8988T (cell line): ENCODE measurements at places on chromosomes 2 and 18.

DNA sequence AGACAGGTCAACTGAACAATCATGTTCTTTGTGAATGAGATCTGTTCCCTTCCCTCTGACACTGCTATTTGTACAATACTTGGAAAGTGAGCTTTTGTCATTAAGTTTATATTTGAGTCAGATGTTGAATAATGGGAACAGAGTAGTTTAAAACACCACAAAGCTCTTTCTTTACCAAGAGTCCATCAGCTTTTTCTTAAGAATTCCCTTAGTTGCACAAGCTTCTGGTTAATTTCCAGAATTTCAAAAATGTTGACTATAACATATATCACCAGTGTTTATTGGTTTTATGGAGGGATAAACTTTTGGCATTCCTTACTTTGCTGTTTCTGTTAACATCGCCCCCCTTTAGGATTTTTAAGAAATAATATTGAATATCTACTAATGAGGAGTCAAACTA is 403.7 kb downstream of the CCDC85A start:
- no peak for DNase-seq

DNA sequence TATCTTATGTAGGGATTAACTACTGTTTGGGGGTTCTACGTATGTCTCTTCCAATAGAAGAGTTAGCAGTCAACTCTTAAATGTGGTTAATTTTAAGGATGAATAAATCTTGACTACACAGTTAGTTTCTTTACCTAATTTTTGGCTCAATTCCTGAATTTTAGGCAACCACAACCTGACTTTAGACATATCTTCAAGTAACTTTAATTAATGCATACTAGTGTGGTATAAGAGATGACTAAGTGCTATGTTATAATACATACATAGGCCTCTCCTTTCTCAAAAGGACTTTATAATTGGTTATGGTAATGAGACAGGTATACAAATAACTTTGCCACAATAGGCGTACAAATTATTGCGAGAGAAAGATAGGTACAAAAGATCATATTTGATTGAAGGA is 312.0 kb downstream of the IRS1 start:
- no peak for DNase-seq

DNA sequence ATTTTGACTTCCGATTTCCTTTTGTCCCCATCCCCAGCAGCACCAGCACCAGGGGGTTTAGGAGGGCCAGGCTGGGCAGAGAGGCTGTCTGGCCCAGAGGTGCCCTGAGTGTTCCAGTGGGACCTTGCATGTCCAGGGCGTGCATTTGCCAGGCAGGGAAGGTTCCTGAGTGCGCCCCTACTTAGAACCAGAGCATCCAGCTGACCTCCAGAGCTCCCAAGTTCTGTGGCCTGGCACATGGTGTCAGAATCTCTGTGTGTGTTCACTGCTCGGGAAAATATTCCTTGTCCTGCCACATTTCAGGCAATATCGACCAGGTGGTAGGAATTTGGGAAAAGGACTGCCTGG is 5.5 kb downstream of the SIX3 start:
- no peak for DNase-seq

DNA sequence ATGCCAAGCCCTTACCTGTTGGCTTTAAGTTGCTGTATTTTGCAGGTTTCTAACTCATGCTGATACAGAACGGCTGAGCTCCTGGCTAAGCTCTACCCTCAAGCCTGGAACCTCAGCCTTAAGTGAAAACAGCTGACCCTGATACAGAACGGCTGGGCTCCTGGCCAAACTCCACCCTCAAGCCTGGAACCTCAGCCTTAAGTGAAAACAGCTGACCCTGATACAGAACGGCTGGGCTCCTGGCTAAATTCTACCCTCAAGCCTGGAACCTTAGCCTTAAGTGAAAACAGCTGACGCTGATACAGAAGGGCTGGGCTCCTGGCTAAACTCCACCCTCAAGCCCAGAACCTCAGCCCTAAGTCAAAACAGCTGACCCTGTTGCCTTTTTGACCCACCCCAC is 17.6 kb upstream of the DNER start:
- no peak for DNase-seq

DNA sequence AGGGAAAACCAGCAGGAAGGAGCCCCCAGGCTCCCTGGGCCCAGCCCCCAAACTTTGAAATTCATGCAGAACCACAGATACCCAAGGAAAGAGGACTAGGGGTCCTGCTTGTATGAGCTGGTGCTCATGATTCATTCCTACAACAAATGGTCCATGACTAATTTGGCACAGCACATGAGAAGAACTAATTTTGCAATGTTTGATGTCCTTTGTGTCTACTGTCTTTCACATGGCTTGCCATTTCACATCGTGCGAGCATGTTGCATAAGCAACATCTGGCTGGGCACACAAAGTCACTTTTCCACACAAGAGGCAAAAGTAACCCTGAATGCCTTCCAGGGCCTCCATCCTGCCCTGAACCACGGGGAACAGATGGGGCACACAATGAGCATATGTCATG is 149.6 kb upstream of the APCDD1 start:
- no peak for DNase-seq

DNA sequence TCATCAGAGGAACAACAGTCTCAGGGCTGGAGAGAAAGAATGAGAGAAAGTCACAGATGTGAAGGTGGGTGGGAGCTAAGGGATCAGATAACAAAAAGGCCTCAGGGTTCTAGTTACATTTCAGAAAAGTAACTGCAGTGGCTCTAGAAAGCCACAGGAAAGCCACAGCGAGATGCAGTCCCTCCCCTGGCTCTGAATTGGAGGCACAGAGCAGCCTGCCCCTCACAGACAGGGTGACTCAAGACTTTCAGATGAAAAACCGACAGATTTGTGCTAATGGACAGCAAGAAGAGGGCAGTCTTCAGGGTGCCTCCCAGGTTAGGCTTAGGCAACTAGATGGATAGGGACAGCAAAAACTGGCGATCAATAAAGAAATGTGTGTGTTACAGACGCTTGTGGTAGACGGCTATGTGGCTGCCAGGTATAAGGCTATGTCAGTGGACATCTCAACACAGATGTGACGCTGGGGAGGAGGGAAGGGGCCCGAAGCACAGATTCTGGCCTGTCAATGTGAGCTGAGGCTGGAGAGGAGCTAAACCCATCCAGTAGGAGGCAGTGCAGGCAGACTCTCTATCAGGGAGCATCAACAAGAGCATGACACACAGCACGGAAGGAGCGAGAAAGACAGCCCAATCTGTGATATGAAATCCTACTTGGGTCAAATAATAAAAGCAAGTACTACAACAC is 26.2 kb downstream of the UNC50 start:
- no peak for DNase-seq

GRCh38 chr2:241815477-241816430 is 6.8 kb downstream of the NEU4 start:
- DNase-seq: no peak
